ENCODE measurements at places on chromosomes 1 and 21. TPM values are rescaled to one million over a fixed set of nuclear protein-coding genes. Genes with fewer than 3 reads are reported as not detected.

The DLGAP3 gene
- total RNA-seq, result 0.14 TPM

- peak; percentile 56 for DNase-seq
These were observed 15.1 kb downstream of the BLACAT1 start for GRCh38 chr1:205440476-205441317.

- DNase-seq, result no peak
These were observed 4.5 kb upstream of the IER5 start for GRCh38 chr1:181083842-181084605.

DNA sequence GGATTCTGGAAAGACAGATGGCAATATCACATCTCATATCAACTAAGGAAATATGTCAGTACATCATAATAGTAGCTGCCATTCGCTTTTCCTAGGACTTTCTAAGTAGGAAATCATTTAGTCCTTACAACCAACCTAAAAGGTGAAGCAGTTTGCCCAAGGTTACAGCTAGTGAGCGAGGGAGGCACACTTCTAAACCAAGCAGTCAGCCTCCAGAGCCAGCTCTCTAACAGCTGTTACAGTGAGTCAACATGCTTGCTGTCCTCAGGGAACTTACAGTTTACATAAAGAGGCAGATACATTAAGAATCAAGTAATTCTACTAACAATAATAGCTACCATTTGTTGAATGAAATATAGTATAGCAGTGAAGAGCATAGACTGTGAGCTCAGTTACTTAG, 57.1 kb downstream of the GIPC2 start:
- DNase-seq, result no peak
